ENCODE measurements at places on chromosomes 11 and 22. TPM values are rescaled to one million over a fixed set of nuclear protein-coding genes. Genes with fewer than 3 reads are reported as not detected.

GRCh38 chr11:72578566-72578965 lies 95.7 kb downstream of the PDE2A start:
- no peak overlapping the region for H3K4me3 ChIP-seq
- H3K4me1 ChIP-seq: no peaks in the 10 kb centered on the region
- peak; percentile 41 for DNase-seq
- H3K36me3 ChIP-seq: no peaks in the 10 kb centered on the region
- H3K27me3 ChIP-seq: no peaks in the 10 kb centered on the region

GRCh38 chr11:134995741-134996140 lies 583.7 kb upstream of the B3GAT1 start:
- no peak overlapping the region for H3K27ac ChIP-seq
- no peak overlapping the region for H3K4me3 ChIP-seq
- no peak for DNase-seq
- H3K4me1 ChIP-seq: no peaks in the 10 kb centered on the region
- no peaks in the 10 kb centered on the region for H3K36me3 ChIP-seq

The MRPL16 gene
- polyA plus RNA-seq: 46.5 TPM

GRCh38 chr11:109680127-109680526 lies 258.1 kb downstream of the C11orf87 start:
- no peak overlapping the region for H3K27ac ChIP-seq
- H3K36me3 ChIP-seq: no peaks in the 10 kb centered on the region
- H3K4me1 ChIP-seq: no peaks in the 10 kb centered on the region
- no peak overlapping the region for H3K4me3 ChIP-seq

The MUC6 gene
- polyA plus RNA-seq: under 0.01 TPM

DNA sequence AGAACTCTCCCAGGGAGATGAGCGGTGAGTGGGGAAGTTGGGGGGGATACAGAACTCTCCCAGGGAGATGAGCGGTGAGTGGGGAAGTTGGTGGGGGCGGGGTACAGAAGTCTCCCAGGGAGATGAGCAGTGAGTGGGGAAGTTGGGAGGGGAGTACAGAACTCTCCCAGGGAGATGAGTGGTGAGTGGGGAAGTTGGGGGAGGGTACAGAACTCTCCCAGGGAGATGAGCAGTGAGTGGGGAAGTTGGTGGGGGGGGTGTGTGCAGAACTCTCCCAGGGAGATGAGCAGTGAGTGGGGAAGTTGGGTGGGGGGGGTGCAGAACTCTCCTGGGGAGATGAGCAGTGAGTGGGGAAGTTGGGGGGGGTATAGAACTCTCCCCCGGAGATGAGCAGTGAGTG lies 186.5 kb downstream of the SHANK2 start:
- no peak overlapping the region for H3K27ac ChIP-seq
- H3K27me3 ChIP-seq: no peaks in the 10 kb centered on the region
- DNase-seq: no peak

The RIN1 gene
- polyA plus RNA-seq: 13.3 TPM

The GLYAT gene
- polyA plus RNA-seq: not detected

- peak overlapping the region; percentile 83 for H3K27ac ChIP-seq
- no peaks in the 10 kb centered on the region for H3K36me3 ChIP-seq
- H3K4me1 ChIP-seq: peaks cover 2% of the 10 kb centered on the region
- no peak for DNase-seq
- H3K27me3 ChIP-seq: no peaks in the 10 kb centered on the region
- H3K4me3 ChIP-seq: no peak overlapping the region
Measured at GRCh38 chr11:44008698-44009097, 39.1 kb upstream of the ACCSL start.

The MFRP gene
- polyA plus RNA-seq: not detected

DNA sequence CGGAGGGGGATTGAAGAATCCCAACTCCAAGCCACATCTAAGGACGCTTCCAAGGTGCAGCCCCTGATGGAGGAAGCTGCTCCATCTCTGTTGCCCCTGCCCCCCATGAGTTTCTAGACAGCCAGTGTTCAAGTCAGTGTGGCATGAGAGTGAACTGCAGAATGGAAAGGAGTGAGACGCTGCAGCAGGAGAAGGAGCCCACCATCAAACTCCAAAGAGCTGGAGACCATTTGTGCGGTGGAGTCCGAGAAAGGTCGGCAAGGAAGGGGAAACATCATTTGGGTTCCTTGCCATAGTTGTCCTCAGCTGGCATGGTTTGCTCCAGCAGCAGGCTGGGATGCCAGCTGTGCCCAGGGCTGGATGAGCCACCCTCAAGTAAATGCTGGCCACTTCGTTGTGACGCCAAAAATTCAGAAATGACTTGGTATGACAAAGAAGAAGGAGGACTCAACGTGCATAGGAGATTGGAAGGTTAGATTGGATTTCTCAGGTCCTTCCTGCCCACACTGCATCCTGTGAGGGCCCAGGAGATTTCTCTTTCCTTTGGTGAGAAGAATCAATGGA lies 16.4 kb downstream of the APOL2 start:
- no peaks in the 10 kb centered on the region for H3K4me1 ChIP-seq
- H3K4me3 ChIP-seq: no peak overlapping the region
- no peak for DNase-seq
- H3K36me3 ChIP-seq: peaks cover 4% of the 10 kb centered on the region

GRCh38 chr22:35552196-35552842 lies 11.7 kb downstream of the RASD2 start:
- DNase-seq: no peak
- no peaks in the 10 kb centered on the region for H3K27me3 ChIP-seq
- no peaks in the 10 kb centered on the region for H3K36me3 ChIP-seq
- no peak overlapping the region for H3K4me3 ChIP-seq
- H3K27ac ChIP-seq: no peak overlapping the region

DNA sequence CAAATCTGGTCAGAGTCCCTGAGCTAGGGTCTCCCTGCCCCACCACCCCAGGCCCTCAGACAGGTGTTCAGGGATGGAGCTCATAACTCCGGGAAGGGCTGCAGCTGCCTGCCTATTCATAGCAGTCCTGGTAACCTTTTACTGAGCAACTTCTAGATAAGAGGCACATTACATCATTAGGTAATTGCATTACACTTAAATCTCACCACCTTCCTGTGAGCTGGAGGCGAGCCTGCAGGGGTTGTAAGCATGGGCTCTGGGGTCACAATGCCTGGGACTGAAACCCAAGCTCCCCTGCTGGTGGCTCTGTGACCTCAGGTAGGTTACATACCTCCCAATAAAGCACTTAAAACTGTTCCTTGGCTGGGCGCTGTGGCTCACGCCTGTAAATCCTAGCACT lies 22.5 kb downstream of the TP53I11 start:
- no peaks in the 10 kb centered on the region for H3K4me1 ChIP-seq
- no peaks in the 10 kb centered on the region for H3K36me3 ChIP-seq
- no peak overlapping the region for H3K4me3 ChIP-seq
- H3K27me3 ChIP-seq: no peaks in the 10 kb centered on the region
- no peak overlapping the region for H3K27ac ChIP-seq
- DNase-seq: no peak

The SLC22A9 gene
- not detected for polyA plus RNA-seq

The VWA5A gene
- 27.8 TPM for polyA plus RNA-seq
